MCF 10A (cell line): ENCODE measurements at places on chromosomes 2 and 18.

- H3K4me1 ChIP-seq = no peaks in the 10 kb centered on the region
- no peak overlapping the region for H3K27ac ChIP-seq
- peak; percentile 33 for DNase-seq
- no peaks in the 10 kb centered on the region for H3K27me3 ChIP-seq
- H3K4me3 ChIP-seq = no peak overlapping the region
Measured at GRCh38 chr2:120844070-120844738, 108.5 kb downstream of the GLI2 start.

GRCh38 chr18:44848644-44849335, 168.1 kb downstream of the SETBP1 start:
- no peaks in the 10 kb centered on the region for H3K36me3 ChIP-seq
- H3K27me3 ChIP-seq = no peaks in the 10 kb centered on the region
- no peak for DNase-seq
- H3K4me3 ChIP-seq = no peak overlapping the region

DNA sequence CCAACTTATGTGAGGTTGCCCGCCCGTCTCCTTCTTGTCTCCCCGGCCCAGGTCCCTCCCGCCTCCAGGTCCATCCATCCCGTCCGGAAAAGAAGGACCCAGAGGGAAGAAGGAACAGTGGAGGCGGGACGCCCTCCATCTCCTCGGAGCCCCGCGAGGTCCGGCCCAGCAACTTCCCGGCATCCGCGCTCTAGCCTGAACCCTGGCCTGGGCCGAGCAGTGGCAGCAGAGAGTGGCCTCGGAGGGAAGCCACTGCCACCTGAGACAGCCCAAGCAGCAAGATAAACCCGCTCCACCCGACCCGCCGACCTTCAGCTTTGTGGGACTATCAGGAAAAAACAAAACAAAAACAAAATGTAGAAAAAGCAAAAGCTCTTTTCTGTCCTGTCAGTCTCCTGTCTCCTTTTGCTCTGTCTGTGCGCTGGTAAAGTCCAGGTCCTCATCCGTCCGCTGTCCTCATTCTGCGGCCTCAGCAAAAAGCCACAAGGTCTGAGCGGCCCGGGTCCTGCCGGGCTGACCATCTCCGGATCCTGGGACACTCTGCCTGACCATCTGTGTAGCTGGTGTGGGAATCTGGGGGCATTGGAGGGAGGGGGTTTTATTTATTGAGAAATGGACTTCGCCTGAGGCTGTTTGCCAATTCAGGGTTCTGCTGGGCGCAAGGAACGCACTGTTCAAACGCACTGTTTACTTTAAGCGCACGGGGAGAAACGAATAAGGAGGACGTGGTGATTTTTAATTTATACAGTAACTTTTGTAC, 3.1 kb downstream of the DLX1 start:
- no peak for DNase-seq
- H3K27ac ChIP-seq = no peak overlapping the region
- no peaks in the 10 kb centered on the region for H3K27me3 ChIP-seq
- no peaks in the 10 kb centered on the region for H3K4me1 ChIP-seq
- no peaks in the 10 kb centered on the region for H3K36me3 ChIP-seq
- H3K4me3 ChIP-seq = no peak overlapping the region

- no peak overlapping the region for H3K27ac ChIP-seq
- H3K27me3 ChIP-seq = no peaks in the 10 kb centered on the region
- DNase-seq = no peak
- H3K36me3 ChIP-seq = no peaks in the 10 kb centered on the region
- H3K4me3 ChIP-seq = no peak overlapping the region
- no peaks in the 10 kb centered on the region for H3K4me1 ChIP-seq
Measured at GRCh38 chr2:38474021-38474456, 97.0 kb upstream of the ATL2 start.

GRCh38 chr2:195322324-195322723, 334.7 kb upstream of the SLC39A10 start:
- H3K4me1 ChIP-seq = peaks cover 31% of the 10 kb centered on the region
- DNase-seq = peak; percentile 71
- no peaks in the 10 kb centered on the region for H3K36me3 ChIP-seq
- no peaks in the 10 kb centered on the region for H3K27me3 ChIP-seq

DNA sequence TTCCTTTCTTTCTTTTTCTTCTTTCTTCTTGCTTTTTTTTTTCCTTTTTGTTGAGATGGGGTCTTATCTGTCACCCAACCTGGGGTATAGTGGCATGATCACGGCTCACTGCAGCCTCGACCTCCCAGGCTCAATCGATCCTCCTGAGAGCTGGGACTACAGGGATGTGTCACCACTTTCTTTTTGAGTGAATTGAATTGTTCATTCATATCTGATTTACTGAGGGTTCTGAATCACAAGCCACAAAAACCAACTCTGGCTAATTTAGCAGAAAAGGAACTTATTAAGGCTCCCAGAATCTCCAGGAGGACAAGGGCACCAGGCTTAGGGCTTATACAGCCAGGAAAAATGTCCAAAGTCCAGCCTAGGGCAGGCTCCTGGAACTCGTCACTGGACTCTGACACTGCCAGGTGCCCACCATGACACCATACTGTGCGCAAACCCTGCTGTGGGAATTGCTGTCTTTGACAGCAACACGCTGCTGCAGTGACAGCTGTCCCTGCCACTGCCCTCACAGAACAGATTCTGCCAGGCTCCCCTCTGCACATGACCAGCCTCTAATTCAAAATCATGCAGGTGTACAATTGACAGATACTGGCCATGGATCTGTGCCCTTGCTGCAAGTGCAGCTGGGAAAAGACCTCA, 42.9 kb upstream of the EML6 start:
- DNase-seq = no peak
- H3K4me1 ChIP-seq = peaks cover 9% of the 10 kb centered on the region
- no peak overlapping the region for H3K27ac ChIP-seq
- H3K36me3 ChIP-seq = peaks cover 5% of the 10 kb centered on the region

DNA sequence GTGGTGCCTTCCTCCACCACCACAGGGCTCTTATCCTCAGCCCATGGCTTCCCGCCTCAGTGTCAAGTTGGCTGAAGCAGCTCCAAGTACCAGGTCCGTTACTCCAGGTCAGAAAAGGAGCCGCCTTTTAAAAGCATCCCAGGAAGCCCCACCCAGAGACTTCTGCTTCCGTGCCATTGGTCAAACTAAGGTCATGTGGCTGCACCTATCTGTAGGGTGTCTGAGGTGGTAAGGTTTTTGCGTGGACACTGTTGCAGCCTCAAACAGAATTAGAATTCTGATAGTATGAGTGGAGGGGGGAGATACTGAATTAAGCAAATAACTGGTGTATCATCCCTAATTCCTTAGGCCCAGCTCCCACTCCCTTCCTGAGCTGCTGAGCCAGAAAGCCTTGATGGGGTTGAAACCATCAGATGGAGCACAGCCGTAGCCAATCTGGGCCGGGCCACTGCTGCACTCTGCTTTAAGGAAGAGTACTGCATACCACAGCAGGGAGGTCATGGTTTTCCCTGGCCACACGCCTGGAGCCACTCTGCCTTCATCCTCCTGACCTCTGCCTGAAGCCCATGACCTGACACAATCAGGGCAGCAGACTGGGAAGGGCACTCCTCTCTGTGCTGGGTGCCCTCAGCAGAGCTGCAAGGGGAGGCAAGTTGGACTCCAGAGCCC, 8.4 kb downstream of the TMEM247 start:
- no peak overlapping the region for H3K4me3 ChIP-seq
- peaks cover 6% of the 10 kb centered on the region for H3K4me1 ChIP-seq
- H3K36me3 ChIP-seq = no peaks in the 10 kb centered on the region
- no peak overlapping the region for H3K27ac ChIP-seq

DNA sequence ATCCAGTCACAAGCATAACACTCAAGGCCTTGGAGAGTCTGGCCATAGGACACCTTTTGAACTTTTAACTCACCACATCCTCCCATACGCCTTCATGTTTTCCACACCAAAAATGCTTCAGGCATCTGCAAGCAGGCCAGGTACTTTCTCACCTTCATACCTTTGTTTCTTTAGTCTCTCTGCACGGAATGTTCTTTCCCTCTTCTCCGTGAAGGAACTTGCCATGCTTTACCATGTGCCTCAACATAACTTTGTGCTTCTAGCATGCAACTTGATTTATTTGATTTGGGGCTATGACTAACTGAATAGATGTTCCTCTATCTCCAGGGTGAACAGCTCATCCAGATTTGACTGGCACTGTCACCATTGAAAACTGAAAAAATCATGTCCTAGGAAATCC, 141.7 kb upstream of the ACVR2A start:
- no peak overlapping the region for H3K4me3 ChIP-seq
- no peaks in the 10 kb centered on the region for H3K36me3 ChIP-seq
- no peaks in the 10 kb centered on the region for H3K27me3 ChIP-seq
- H3K4me1 ChIP-seq = no peaks in the 10 kb centered on the region
- DNase-seq = no peak
- no peak overlapping the region for H3K27ac ChIP-seq

DNA sequence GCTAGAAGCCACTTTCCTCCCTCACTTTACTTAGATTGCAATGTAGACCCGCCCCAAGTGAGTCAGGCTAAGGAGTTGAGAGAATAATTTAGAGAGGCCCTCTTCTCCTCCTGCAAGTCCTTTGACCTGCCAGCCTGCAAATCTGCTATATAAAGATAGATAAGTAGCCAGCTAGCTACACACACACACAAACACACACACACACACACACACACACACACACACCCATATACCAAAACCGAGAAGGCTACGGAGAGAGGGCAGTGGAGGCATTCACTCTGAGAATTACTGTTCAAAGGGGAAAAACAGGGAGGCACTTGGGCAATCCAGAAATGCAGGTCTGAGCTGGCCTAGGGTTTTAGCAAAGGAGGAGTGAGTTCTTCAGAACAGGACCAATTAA, 23.0 kb upstream of the SMAD7 start:
- DNase-seq = no peak
- H3K36me3 ChIP-seq = peaks cover 6% of the 10 kb centered on the region
- no peak overlapping the region for H3K4me3 ChIP-seq

DNA sequence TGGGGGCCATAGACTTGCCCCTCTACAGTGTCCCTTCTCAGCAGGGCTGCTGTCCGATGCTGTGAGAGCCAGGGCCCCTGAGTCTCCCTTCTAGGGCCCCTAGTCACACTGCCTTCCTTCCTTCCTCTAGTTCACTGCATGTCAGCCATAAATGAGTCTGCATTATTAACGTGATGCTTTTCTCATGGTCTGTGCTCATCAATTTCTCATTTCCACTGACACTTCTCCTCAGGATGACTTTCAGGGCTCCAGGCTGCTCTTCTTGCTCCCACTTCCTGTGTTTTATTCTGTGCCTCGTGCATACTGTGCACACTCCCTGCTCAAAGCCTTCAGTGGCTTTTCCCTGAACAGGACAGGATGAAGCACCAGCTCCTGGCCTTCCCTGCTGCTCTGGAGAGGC, 146.5 kb downstream of the FAM210A start:
- H3K4me1 ChIP-seq = no peaks in the 10 kb centered on the region
- H3K27ac ChIP-seq = no peak overlapping the region
- no peak overlapping the region for H3K4me3 ChIP-seq
- DNase-seq = no peak
- H3K27me3 ChIP-seq = no peaks in the 10 kb centered on the region

DNA sequence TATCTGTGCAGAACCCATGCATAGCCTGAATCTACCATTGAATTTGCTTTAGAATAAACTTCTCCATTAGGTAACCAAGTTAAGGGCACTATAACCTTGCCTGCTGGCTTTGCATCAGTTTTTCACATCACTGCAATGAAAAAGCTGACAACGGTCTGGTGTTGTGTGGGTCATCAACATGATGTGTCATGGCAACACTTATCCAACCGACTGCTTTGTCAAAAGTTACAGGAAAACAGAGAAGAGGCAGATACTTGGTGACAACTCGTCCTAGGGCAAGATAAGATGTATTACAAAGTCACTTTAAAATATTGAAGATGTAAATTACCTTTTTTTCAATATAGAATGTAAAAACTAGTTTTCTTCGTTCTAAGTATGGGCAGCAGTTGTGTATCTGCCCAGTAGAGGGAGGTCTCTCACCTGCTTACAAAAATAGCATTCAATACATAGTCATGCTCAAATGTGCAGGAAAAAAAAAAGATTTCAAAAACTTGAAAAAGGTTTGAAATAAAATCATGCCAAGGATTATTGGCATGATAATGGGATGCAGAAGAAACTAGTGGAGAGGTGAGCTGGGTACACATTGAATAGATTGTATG, 96.3 kb downstream of the EVA1A start:
- H3K27ac ChIP-seq = no peak overlapping the region
- H3K4me1 ChIP-seq = peaks cover 5% of the 10 kb centered on the region
- peaks cover 6% of the 10 kb centered on the region for H3K36me3 ChIP-seq
- peaks cover 33% of the 10 kb centered on the region for H3K27me3 ChIP-seq

GRCh38 chr2:114089636-114090319, 199.9 kb downstream of the ACTR3 start:
- DNase-seq = peak; percentile 11
- H3K27me3 ChIP-seq = no peaks in the 10 kb centered on the region
- no peak overlapping the region for H3K27ac ChIP-seq
- H3K36me3 ChIP-seq = no peaks in the 10 kb centered on the region
- H3K4me3 ChIP-seq = no peak overlapping the region
- no peaks in the 10 kb centered on the region for H3K4me1 ChIP-seq

GRCh38 chr2:28025123-28025522, 134.6 kb downstream of the BABAM2 start:
- H3K4me1 ChIP-seq = peaks cover 1% of the 10 kb centered on the region
- H3K4me3 ChIP-seq = no peak overlapping the region
- peaks cover 22% of the 10 kb centered on the region for H3K36me3 ChIP-seq
- no peaks in the 10 kb centered on the region for H3K27me3 ChIP-seq
- H3K27ac ChIP-seq = no peak overlapping the region

GRCh38 chr2:235843591-235844395, 324.4 kb downstream of the GBX2 start:
- no peak overlapping the region for H3K27ac ChIP-seq
- no peak overlapping the region for H3K4me3 ChIP-seq
- DNase-seq = no peak

DNA sequence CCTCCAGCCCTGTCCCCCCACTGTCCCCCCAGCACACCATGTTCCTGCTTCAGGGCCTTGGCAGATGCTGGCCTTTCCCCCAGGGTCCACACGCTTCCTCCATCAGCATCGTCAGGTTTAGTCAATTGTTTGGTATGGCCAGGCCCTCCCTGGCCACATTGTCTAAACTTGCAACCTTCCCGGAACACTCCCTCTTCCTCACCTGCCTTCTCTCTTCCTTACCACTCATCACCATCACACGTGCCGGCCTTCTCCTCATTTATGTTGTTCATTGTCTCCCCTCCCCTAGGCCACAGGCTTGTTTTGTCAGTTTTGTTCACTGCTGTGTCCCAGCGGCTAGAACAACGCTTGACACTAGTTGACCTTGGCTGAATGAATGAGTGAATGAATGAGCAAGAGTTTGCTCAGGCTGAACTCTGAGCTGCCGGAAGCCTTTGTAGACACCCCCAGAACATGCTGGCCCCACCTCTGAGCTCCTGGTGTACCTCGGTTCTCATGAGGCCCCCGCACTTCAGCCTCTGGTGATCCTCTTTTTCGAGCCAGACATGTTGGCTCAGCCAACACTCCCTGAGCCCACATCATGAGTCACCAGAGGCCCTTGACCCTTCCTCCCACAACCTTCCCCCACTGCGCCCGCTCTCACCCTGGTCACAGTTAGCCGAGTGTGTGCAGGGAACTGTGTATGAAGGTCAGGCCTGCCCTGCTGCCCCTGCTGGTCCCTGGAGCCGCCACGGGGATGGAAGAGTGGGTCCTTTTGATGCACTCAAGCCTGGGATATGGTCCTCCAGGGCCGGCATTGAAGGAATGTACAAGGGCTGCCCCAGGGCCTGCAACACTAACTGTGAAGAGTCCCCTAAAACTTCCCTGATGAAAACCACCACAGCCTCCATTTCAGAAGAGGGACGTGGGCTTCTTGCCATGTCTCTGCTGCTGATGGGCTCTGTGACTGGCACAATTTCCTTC, 57.5 kb downstream of the HS1BP3 start:
- no peaks in the 10 kb centered on the region for H3K27me3 ChIP-seq
- no peak overlapping the region for H3K4me3 ChIP-seq
- H3K4me1 ChIP-seq = peaks cover 39% of the 10 kb centered on the region
- peak overlapping the region; percentile 75 for H3K27ac ChIP-seq
